ENCODE measurements at places on chromosomes 2 and 18. TPM values are rescaled to one million over a fixed set of nuclear protein-coding genes. Genes with fewer than 3 reads are reported as not detected.

DNA sequence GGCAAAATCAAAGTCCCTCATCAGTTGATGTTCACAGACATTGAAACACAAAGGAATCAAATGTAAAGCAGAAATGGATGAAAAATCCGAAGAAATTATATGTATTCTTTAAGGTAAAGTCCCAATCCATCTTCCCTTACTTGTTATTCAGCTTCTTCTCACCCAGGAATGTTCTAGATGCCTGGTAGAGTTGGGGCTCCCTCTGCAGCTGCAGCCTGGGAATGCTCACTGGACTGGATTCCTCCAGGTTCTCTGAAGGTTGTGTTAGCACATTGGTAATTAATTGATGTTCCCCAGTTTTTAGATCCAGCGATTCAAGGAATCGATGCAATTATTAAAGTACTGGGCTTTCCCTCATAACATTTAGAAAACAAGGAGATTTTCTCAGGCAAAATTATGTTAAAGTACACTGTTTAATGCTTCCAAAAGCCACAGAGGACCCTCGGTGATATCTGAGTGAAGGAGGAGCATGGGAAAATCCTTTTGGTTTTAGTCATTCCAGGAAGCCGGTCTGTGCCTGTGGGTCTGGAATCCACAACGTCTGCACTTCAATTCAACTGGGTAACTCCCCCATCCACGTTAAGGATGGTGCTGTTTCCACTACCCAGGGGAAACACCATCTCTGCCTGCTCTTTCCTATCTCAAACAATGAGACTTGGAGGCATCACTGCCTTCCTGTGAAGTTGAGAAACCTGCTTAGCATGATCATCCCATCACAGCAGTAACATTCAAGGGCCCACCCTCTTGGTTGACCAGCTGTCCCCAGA is 22.0 kb downstream of the NTSR2 start:
- DNase-seq, result no peak

- DNase-seq, result no peak
Measured at GRCh38 chr2:84441036-84441435, 18.0 kb downstream of the SUCLG1 start.

DNA sequence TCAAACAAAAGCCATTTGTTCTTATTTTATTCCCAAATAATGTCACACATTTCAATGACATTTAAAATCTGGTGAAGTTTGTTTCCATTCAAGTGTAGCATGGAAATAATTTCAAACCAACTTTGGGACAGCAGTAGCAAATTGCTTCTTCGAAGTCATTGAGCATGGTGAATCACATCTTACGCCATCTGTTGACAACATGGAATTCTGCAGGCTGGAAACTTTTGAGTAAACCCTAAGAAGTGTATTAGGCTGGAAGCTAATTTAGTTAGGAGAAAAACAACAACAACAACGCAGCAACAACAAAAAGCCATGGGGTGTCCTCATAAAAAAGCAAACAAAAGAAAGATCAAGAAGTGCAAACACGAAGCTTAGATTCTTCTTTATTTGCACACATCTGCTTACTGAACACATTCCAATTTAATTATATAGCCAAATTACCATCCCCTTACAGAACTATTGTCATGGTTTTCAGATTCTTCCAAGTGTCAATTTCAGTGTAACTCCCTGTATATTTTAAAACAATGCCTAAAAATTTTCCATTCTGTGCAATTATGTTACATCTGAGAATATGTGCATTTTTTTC is 659.0 kb upstream of the CDH7 start:
- DNase-seq, result no peak

- no peak for DNase-seq
Measured at GRCh38 chr2:186307871-186308270, 178.2 kb upstream of the ZC3H15 start.

DNA sequence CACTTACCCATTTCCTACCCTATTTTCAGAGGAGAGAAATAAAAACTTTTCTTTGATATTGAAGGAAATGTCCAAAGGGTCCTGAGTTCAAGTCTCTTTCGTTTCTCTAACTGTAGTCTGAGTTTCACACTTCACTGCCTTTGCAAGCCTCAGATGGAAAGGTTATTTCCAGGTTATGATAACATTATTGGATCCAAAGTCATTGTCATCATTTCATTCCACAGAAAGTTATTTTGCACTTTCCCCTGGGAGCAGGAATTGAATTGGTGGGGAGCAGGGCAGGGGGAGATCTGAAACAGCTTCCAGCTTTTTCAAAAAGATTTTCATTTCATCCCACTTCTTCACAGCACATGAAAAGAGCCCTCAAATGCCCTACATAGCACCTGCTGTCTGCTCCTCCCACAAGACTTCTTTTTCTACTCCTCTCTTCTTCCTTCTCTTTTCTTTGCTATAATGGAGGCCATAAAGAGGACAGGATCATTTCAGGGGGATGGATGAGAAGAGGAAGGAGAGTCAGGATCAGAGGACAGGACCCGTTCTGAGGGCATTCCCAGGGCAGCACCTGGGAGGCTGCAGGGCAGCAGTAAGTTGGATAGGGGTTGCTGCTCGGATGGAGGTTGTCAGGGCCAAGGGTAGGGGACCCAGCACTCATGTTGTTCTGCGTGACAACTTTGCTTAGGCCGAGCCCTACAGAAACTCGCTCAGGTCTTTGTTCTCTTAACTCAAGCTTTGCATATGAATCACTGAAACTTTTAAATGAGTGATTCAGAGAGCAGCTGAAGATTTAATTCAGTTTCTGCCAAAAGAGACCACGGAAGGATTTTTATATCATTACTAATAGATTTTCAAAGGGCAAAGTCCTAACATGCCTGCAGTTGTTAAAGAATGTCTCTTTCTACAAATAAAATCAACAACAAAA is 11.4 kb upstream of the GALNT5 start:
- no peak for DNase-seq

GRCh38 chr18:53101536-53102105 is 761.6 kb downstream of the DCC start:
- DNase-seq, result no peak

DNA sequence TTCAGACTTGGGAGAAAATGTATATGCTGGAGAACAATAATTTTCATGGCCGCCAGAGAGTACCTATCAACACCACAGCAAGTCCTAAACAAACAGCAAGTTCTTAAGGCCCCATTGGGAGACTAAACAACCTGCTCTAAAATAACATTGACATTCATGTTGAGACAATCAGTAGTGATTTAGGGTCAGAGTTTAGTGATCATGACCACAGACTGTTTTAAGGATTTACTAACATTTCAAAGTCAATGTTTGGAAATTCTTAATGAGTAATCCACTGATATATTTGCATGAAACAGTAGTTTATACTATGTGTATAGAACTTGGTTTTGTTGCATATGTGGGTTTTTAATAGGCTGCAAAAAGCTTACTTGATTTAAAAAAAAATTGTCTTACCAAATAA is 34.7 kb downstream of the RASGRP3 start:
- no peak for DNase-seq

DNA sequence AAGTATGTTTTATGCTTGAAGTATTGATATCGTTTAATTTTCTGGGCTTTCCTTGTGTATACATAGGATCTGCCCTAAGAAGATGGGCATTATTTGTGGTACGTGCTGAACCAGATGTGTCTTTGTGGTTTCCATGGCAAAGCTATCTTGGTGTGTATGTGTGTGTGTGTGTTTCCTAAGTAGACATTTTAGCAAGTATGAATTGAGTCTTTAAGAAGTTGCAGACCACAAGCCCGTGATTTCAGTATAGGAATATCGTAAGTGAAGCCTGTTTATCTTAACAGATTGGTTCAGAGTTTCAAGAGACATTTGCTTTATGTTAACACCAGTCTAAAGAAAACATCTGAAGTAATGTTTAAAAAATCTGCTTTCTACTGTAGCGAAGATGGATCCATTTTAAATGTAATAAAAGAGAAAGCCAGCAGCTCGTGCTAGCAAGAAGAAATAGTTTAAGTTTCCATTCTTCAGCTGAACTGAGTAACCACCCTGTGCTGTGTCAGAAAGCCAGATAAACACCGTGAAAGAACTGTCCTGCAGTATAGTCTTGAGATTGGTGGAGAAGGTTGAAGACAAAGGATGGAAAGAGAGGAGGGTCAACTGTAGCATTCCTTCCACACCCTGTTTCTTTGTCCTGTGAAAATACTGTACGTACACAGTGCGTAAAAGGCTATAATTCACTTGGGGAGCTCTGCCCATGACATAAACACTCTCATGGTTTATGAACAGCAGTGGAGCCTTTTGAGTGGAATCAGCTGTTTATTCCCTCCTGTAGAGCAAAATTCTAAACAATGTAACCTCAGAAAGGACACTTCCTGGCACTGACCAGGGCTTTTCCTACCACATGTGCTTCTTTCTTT is 91.9 kb upstream of the FOSL2 start:
- DNase-seq, result no peak

GRCh38 chr2:216012133-216012829 is 1.1 kb downstream of the MREG start:
- DNase-seq, result no peak

- no peak for DNase-seq
Measured at GRCh38 chr18:42437646-42438045, 482.6 kb downstream of the PIK3C3 start.

GRCh38 chr2:114714313-114714712 is 271.9 kb downstream of the DPP10 start:
- no peak for DNase-seq

- DNase-seq, result no peak
Measured at GRCh38 chr2:173037245-173038120, 38.2 kb upstream of the MAP3K20 start.

DNA sequence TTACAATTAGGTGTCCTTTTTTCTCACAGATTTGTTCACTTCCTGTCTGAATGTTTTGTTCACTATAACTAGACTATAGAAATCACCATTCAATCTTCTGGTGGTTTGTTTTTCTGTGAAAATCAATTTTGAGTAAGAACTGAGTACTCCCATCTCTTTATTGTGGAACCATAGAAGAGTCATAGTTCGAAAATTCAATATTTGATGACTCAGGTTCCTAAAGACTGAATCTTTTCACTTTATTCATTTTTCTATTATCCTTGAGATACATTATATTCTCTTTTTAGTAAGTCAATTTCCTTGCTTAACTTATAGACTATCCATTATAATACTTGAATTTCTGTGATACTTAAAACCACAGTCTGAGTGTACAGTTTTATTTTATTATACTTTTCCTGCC is 49.3 kb upstream of the KCNH7 start:
- DNase-seq, result no peak

The REG3A gene
- not detected for total RNA-seq

The DPYSL5 gene
- total RNA-seq, result not detected

The DSG4 gene
- total RNA-seq, result not detected

The DES gene
- total RNA-seq, result not detected

The UGT1A5 gene
- not detected for total RNA-seq

The TTN gene
- 11.9 TPM for total RNA-seq

The FMNL2 gene
- 0.37 TPM for total RNA-seq

Measured in activated naive CD8-positive, alpha-beta T cell treated with anti-CD3 and anti-CD28 coated beads, Interleukin-2, amount 10 ng/mL, durations not matched to agents 7 days and 5 days (primary cell).